ENCODE measurements at places on chromosomes 7 and 10. TPM values are rescaled to one million over a fixed set of nuclear protein-coding genes. Genes with fewer than 3 reads are reported as not detected.

DNA sequence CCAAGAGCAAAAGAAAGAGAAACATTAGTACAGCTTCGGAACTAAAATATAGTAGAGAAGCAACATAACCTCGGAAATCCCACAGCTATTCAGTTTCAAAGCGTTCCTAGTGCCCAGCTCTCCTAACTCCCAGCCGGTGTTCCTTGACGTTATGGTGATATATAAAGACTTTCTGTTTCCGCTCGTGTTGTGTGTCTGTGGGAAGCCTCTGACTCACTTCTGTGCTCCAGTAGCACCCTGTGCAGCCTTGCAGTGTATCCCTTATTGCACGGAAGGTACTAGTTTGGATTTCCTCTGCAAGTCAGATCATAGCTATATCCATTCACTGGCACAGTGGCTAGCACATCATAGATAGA is 535 bp downstream of the ASAH2B start:
- DNase-seq = no peak

DNA sequence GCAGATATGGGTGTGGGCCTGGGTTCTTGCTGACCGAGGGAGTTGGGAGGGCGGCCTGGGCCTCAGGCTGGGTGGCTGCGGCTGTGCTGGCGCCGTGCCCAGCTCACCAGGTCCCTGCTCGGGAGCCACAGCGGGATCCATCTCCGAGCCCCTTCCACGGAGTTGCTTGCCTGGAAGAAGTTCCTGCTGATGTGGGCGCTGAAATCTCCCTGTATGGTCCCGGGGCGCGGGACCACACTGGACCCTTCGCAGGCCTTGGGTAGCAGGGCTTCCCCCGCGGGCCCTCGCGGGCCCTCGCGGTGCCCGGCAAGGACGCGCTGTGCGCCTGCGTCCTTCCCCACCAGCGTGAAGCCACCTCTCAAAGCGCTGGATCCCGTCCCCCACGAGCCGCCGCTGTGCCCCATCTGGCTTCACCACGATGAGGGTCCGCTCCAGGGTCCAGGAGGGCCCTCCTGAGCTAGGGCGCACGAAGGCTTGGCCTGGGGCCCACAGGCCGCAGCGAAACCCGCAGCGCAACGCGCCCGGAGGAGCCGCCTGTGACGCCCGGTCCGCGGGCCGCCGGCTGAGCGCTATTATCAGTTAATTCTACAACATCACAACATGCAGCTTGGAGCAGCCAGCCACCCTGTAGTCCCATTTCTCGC is 31.5 kb downstream of the RAB19 start:
- no peak for DNase-seq

DNA sequence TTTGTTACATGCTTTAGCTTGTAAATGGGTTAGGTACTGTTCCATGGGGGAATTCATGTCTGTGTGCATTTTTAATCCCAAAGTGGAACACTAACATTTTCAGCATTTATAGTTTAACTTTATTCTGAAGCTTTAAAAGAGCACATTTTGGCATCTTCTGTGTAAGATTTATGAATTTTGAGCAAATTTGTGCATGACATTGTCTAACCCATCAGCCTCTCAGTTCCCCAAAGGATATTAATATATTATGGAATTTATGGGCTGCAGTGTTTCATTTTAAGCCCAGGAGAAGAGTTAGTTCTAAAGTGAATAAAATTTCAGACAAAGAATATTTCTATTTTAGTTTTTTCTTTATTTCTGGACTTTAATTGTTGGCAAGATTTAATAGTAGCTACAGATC is 421.4 kb downstream of the PLXDC2 start:
- no peak for DNase-seq

- no peak for DNase-seq
These were observed 174 bp downstream of the ADCY1 start for GRCh38 chr7:45574416-45574668.

GRCh38 chr7:69439636-69440325 is 158.5 kb upstream of the AUTS2 start:
- DNase-seq = no peak

- no peak for DNase-seq
These were observed 99.5 kb downstream of the HTR5A start for GRCh38 chr7:155169498-155170065.

- no peak for DNase-seq
These were observed 527 bp upstream of the HERPUD2 start for GRCh38 chr7:35695473-35695850.

DNA sequence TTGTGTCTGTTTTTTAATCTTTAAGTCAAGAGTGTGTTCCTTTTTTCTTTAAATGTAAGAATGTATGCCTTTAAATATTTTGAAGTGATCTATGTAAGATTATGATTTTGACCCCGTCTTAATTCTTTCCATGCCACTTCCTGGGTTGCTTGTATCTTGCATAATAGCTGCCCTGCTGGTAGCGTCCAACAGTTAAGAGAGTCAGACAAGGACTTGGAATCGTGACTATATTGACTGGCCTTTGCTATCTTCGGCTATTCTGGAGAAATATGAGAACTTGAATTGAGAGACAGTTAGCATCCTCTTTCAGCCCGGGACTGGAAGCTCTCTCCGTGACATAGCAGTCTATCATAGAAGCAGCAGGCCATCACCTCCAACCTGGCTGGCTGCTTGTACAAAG is 13.0 kb downstream of the NRP1 start:
- no peak for DNase-seq

GRCh38 chr10:30529373-30529998 is 95.5 kb downstream of the MAP3K8 start:
- DNase-seq = no peak

DNA sequence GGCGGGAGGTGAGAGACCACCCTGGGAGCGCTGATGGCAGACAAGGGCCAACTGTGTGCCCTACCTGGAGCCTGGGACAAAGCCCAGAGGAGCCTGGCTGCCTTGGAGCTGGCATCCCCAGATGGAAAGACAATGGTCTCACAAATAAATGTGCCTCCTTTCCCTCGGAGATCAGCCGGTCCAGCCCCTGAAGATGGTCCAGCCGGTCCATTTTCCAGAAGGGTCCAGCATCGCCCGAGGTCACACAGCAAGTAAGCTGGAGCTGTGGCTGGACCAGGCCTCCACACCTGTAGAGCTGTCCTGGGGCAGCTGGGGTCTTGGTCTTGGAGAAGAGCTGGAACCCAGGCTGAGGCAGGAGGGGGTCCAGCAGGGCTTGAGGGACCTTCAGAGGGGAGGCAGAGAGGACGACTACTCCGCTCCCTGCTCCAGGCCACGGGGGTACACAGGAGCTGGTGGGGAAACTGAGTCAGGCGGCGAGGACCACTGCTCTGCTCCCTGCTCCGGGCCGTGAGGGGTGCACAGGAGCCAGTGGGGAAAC is 3.6 kb downstream of the ELFN1 start:
- DNase-seq = no peak

DNA sequence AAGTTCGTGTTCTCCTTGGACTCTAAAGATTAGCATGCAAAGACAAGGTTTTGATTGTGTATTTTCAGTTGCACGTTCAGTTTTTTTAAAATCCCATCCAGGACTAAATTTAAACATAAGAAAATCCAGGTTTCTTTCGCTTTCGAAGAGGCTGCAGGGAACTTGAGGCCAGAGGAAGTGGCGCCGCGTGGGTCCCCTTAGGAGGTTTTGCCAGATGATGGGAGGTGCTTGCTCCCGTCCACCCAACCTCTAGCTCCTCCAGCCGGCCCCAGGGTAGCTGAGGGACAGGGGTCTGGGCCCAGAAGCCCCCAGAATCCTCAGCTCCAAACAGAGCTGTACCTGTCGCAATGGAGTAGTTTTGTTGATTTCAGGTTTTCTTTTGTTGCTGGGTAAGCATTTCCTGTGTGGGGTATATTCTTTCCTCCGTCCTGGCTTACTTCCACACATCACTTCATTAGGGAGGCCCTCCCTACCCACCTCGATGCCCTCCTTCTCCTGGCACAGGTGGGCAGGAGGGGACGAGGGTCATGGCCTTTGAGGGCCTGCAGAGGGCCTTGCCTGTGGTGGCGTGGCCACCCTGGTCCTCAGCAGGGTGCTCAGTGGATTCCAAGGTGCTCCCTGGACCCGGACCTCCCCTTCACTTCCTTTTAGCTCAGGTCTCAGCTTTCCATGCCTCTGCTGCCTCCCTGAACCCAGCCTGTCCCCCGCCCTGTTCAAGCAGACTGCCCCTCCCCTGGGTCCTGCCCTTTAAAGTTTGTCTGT is 32.6 kb downstream of the LHPP start:
- DNase-seq = no peak

DNA sequence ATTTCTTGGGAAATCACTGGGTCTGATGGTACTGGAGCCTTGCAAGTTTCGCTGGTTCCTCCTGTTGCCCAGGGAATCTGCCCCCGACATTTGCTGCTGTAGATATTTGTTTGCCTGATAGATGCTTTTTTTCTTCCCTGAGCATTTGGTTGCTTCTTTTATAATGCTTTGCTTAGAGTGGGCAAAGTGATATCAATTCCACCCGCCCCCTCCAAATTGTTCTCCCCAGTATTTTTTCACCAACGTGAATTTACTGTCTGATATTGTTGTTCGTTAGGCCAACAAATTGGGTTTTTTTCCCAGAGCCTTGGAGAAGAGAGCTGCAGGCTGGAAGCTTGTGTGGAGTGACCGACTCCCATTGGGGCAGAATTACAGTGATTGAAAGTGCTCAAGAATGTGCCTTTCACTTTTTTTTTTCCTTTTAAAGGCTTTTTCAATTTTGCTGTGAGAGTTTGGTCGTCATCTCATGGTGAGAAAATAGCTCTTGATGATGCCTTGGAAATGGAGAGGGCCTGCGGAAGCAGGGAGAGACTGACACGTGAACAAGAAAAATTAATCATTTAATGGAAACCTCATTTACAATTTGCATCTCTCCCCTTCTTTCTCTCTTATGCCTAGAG is 2.5 kb downstream of the GRK5 start:
- DNase-seq = no peak

DNA sequence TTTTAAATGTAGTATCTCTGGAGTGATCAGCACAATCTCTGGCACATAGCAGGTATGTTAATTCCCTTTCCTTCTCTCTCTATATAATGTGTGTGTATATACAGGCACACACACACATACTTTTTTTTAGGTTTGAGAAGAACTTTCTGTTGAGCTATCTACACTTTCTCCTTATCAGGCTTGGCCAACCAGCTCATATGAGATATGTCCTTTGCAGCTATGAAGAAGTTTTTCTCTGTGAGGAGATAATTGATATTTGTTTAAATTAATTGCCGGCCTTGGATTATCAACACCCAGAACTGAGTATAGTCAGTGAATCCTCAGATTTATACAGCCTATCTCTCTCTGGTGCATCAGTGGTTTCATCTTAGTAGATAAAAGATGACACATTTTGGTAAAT is 2.3 kb upstream of the MCU start:
- no peak for DNase-seq

GRCh38 chr7:80508440-80508839 is 3.4 kb downstream of the GNAT3 start:
- DNase-seq = no peak

GRCh38 chr10:73647875-73648651 is 6.8 kb upstream of the MYOZ1 start:
- no peak for DNase-seq

GRCh38 chr7:79513261-79513660 is 59.8 kb upstream of the MAGI2 start:
- no peak for DNase-seq

GRCh38 chr10:132518572-132519381 is 18.8 kb upstream of the INPP5A start:
- no peak for DNase-seq

- no peak for DNase-seq
These were observed 109.0 kb downstream of the VIPR2 start for GRCh38 chr7:159035571-159036073.

DNA sequence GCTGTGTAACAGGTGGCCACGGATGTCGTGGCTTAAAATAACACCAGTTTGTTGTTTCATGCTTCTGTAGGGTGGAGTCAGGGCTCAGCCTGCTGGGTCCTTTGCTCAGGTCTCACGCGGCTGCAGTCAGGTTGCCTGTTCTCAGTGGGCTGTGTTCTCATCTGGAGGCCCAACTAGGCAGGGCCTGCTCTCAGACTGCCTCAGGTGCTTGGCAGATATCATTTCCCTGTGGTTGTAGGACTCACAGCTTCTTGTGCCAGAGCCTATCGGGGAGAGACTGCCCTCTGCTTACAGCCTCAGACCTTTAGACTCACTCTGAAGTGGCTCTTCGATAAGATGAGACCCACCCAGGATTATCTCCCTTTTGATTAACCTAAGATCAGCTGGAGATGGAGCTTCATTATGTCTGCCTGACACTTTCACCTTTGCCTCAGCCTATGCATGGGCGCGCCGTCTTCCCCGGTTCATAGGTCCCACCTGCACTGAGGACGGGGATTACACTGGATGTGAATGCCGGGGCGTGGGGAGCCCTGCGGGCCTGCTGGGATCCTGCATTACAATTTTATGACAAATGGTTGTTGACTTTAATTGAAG is 55.3 kb downstream of the INPP5A start:
- DNase-seq = no peak

DNA sequence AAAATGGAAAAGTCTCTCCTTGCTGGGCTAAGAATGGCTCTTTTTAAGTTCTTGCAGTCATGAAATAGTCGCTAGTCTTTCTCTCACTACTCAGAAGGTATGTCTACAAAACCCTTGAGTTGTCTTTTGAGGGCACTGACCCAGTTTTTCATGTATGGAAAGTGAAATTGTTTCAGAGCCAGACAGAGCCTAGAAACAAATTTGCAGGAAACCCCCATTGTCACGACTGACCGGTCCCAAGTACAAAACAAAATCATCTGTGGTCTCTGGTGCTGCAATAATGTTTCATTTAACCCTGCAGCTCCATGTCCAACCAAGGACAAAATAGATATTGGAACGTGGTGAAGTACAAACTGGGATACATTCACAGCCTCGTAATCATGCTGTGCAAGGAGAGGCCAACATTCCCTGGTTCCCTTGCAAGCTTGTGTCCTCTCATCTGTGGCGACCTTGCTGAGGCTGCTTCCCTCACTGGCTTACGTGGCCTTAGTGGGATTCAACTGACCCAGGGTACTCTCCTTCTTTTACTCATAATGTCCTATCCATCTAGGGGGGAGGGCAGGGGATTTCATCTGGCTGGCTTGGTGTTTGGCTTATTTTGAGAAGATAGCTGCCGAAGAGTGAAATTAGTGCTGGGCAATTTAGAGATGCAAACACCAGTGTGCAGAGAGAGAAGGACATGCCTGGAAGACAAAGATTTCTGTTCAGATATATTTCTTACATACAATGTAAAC is 172.5 kb downstream of the IPMK start:
- no peak for DNase-seq

- no peak for DNase-seq
These were observed 138.3 kb downstream of the EGFR start for GRCh38 chr7:55156919-55157763.

DNA sequence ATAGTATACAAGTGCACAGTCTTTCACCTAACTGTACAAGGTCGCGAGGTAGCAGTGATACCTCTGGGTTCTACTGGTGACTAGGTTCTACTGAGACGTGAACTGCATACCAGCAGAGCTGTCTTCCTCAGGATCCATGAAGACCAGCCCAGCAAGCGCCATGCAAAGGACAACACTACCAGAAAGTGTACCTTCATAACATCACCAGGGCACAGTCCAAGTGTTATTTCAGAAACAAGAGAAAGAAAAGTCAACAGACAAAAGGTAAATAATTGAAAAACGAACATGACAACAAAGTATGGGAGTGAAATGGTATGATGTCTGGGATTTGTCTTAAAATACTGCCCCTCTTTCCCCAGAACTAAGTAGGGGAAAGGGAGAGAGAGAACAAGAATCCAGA is 141.1 kb upstream of the ASAH2 start:
- no peak for DNase-seq

The KCNMA1 gene
- polyA plus RNA-seq = 3.2 TPM

The CTAGE4 gene
- polyA plus RNA-seq = 4.1 TPM

The HMX2 gene
- 2.7 TPM for polyA plus RNA-seq

The SLK gene
- polyA plus RNA-seq = 56.6 TPM

The NUDCD3 gene
- polyA plus RNA-seq = 90.9 TPM

The WNT8B gene
- 1.0 TPM for polyA plus RNA-seq

The SPDYE11 gene
- polyA plus RNA-seq = 1.0 TPM

The AUTS2 gene
- polyA plus RNA-seq = 104 TPM

The CDNF gene
- 3.2 TPM for polyA plus RNA-seq

The NFE2L3 gene
- polyA plus RNA-seq = 29.2 TPM
